ENCODE measurements at places on chromosomes 3 and 15.

DNA sequence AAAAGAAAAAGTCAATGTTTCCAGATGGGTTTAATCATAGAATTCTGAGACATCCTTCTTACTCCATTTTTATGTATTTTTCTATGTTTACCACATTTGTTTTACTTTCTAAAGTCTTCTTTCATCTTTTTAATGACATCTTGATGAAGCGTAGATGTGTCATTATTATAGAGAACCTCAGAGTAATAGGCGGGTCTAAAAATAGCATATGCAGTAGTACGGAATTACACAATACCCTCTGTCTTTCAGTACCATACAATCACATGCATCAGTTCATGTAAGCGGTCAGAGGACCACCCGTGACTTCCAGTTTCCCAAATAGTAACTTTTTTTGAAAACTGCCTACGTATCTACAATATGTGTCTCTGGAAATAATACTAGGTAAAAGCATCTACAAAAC lies 224.0 kb downstream of the PLOD2 start:
- no peak for DNase-seq

DNA sequence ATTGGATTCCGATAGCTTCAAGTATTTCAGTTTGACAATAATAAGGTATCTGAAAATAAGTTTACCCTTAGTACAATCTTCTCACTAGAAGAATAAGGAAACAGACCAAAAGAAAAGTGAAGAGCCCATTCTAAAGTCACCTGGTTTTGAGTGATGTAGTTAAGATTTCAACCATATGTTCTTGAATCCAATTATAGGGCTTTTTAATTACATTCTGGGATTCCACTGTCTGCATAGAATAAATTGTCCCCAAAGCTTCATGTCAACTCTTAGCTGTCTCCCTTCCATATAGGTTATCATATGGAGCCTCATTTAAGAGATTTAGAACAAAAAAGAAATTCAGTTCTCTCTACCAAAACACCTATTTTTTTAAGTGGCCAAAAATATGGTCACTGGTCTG lies 1158.8 kb downstream of the IGSF11 start:
- DNase-seq, result no peak

GRCh38 chr3:197181741-197182140 lies 116.7 kb downstream of the DLG1 start:
- no peak for DNase-seq

- no peak for DNase-seq
Observed at GRCh38 chr15:61829514-61829889, 230.7 kb downstream of the VPS13C start.

GRCh38 chr3:72384602-72385001 lies 463.6 kb downstream of the SHQ1 start:
- no peak for DNase-seq

DNA sequence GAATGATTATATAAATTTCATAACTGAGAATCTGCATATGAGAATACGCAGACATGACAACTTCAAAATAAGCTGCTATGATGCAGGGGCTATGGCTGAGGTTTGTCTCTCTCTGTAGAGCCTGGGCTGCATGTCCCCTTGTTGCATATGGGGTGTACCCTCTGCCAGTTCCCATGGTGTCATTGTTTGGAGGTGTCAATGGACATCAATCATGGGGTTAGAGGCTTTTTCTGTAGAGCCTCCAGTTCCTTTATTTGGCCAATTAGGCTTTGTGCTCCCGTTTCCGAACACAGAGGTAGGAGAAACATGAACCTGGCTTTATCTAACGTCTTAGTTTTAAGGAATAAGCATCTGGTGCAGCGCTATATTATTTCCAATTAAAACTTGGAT lies 77.3 kb upstream of the RARB start:
- DNase-seq, result no peak

- DNase-seq, result no peak
Observed at GRCh38 chr3:15523660-15524417, 2.3 kb upstream of the COLQ start.

- DNase-seq, result no peak
Observed at GRCh38 chr3:45666757-45667431, 22.3 kb upstream of the SACM1L start.

GRCh38 chr15:89504166-89504565 lies 7.8 kb upstream of the RHCG start:
- no peak for DNase-seq

DNA sequence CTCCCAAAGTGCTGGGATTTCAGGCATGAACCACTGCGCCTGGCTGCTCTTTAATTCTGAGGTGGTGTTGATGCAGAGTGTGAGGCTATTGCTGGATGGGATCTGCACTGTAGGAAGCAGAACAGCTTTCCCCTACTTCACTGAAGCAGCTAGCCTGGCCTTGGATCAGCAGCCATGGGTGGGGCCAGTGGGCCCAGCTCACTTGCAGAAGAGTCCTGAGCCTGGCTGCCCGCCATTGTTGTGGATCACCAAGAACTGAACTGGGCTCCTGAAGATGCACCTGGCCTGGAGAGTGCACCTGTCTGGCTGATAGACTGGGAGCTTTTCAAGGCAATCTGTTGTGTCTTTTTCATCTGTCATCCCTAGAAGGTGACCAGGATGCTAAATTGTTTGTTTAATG lies 11.9 kb downstream of the TLNRD1 start:
- DNase-seq, result no peak

- DNase-seq, result no peak
Observed at GRCh38 chr3:195203606-195204005, 67.4 kb downstream of the XXYLT1 start.

GRCh38 chr3:189430166-189430565 lies 201.0 kb upstream of the TP63 start:
- DNase-seq, result no peak

GRCh38 chr15:49649987-49650386 lies 29.1 kb downstream of the DTWD1 start:
- DNase-seq, result no peak

- DNase-seq, result no peak
Observed at GRCh38 chr15:88166082-88166993, 90.2 kb downstream of the NTRK3 start.

DNA sequence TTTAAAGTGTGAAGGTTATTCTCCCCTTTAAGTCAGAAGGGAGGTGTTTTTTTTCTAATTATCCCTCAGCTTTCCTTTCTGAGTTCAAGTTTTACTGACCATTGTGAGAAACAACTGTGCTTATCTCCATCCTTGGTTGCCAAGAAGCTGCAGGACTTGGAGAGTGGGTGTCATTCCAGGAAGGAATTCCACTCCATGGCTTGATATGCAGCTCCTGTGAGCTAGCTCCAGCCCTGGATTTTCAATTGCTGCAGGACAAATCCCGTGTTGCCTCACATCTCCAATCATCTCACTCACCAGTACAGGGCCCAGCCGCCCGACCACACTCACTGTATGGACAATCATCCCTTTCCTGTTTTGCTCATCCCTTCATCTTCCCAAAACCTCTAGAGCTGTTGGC lies 122.5 kb downstream of the IGSF11 start:
- DNase-seq, result no peak

DNA sequence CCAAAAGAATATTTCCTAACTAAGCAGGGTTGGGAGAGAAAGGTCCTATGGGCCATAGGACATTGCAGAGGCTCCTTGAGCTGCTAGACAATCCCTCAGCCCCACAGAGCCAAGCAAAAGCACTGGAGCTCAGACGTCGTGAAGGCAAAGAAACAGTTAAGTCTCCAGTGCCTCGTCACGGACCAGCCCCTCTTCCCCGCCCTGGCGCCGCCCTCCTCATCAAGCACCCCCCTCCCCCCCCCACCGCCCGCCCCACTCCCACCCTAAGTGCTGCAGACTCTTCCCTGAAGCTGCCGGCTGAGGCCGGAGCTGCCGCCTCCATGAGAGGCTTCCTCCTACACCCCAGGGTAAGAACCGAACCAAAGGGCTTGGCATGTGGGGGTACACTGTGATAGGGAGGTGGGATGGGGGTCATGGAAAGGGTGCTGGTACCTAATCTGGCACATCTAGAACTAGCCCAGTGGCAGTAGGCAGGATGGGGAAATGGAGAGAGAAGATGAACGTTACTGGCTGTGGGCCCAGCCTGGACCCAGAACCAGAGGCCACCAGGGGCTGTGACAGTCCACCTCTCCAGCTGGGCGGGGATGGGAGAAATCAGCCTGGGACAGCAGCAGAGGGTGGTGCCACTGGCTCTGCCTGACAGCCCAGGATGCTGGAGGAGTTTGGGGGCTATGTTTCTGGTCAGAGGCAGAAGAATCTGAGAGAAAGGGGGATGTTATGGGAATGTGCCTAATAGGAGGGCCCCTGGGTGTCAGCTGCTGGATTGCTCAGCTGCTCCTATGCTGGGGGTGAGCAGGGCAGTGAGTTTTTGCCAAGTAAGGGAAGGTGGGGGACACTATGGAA lies at the start of gene MAP1A:
MAP1A (plus strand) TSS at position 255 of the 843 bp plus-strand sequence. CDS start 3,866 bp downstream, outside the sequence.
- no peak for DNase-seq

DNA sequence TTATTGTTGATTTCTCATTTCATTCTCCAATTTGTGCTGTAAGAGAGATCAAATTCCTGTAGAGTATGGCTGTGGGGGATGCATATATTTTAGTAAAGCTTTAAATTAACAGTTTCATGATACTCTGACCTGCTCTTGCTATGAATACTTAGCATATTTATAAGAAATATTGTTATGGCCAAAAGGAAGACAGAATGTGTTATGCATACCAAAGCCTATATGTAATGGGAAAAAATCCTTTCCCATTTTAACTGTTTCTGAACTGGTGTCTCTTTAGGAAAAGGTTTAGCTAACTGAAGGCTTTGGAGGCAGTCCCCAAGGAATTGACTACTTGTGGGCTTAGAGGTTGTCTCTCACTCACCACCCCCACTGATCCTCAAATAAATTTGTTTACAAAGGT lies 59.2 kb downstream of the CADPS start:
- DNase-seq, result no peak

DNA sequence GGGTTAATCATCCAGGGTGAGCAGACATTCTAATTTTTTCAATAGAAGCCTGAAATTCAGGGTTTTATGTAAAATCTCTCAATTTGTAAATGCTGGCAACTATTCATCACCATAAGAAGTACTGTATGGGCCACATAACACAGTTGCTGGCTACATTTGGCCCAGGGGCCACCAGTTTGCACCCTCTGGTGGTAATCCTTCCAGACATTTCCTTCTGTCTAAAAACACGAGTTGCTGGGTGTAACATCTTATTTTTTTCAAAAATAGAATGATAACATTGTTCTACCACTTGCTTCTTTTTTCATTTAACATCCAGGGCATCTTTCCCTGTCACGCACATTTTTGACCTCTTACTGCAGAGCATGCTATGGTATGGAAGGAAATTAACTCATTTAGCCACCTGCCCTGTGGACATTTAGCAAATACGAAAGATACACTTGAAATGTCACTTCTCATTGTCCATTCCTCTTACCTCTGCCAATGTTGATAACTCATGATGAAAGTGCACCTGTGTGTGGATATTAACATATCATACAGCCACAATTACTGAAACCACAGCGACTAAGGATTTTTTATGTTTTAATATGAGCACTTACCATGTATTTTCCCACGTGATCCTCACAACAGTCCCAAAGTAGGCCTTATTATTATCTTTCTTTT lies 117.5 kb upstream of the ARHGEF3 start:
- DNase-seq, result no peak

- peak; percentile 72 for DNase-seq
Observed at GRCh38 chr3:36992806-36993325, at the start of gene EPM2AIP1. Gene EPM2AIP1 (minus strand): TSS chr3:36993131. CDS start chr3:36993077, 54 bp downstream.

DNA sequence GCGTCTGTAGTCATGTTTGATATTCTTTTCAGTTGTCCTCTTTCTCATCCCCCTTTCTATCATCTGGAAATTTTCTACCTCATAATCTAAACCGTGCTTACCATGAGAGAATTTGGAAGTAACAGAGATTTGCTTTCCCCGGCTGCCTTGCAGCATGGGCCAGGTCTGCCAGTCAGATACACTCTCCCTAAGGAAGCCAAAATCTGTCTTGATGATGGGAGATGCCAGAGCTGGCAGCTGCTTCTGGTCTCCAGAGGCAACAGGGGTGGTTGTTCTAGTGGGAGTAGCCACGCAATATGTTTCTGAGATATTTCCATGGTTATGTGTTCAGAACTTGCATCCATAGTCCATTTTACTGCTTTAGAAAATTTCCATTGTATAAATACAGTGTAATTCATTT lies 218.9 kb upstream of the RORA start:
- no peak for DNase-seq

DNA sequence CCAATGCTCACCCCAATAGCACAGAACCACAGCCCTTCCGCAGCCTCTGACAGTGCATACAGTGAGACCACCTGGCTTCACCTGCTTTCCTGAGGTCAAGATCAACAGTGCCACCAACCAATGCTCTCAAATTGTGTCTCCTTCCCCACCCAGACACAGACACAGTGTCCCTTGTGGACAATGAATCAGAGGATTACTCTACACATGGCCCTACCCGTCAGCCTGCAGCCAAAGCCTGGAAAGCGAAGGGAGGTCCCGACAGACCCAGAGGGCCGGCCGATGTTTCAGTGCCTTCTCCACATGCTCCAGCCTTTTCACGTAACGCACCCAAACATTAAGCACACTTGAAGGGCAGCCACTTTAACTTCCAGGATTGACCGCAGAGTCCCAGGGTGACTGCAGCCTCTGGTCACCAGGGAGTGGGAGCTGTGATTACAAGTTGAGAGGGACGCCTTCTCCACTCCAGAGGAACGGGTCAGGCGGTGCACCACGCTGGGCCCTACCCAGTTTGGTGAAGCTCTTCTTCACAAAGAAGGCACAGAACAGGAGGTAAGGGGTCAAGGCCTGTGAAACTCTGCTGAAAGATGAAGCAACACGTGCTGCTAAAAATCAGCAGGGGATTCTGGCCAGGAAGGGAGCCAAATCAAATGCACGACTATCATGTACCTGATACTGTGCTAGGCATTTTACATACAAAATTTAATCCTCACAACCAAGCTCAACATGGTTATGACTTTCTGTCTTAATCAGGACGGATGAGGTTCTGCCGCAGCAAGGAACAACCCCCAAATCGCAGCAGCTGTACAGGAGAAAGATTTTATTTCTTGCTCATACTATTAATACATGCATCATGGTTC lies 17.2 kb downstream of the KLHL25 start:
- no peak for DNase-seq

DNA sequence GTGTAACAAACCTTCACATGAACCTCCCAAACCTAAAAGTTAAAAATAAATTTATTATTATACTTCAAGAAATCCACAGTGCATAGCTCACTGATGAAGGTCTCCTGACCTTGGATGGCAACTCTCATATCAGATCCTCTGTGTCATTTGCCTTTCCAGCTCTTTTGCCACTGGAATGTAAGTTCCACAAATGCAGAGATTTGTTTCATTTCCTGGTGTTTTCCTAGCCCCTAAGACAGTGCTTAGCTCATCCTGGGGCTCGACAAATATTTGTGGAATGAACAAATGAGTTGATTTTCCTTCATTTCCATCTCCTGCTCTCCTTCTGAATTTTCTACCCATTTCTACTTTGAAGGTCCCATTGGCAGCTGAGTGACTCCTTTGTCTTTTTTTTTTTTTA lies 56.0 kb downstream of the FRMD4B start:
- DNase-seq, result no peak

DNA sequence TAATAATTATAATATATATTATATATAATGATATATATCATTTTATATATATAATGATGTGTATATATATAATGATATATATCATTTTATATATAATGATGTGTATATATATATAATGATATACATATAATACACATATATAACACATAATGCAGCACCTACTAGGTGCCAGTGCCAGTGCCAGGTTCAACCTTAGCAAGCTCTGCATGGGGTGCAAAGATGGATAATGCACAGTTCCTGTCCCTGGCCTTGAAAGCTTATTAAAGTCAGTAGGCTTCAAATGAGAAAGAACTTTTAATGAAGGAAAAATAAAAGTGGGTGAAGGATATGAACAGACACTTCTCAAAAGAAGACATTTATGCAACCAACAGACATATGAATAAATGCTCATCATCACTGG lies 192.7 kb upstream of the SLC2A2 start:
- DNase-seq, result no peak
